ENCODE measurements at places on chromosomes 11 and 22. TPM values are rescaled to one million over a fixed set of nuclear protein-coding genes. Genes with fewer than 3 reads are reported as not detected.

DNA sequence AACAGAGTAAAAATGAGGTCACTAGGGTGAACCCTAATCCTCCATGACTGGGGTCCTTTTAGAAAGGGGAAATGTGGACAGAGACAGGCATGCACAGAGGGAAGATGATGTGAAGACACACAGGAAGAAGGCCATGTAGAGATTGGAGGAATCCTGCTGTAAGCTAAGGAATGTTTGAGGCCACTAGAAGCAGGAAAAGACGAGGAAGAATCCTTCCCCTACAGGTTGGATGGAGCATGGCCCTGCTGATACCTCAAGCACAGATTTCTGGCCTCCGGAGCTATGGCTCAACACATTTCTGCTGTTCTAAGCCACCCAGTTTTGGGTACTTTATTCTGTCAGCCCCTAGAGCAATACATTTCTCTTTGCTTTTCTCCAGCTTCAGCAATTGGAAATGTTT, 486.9 kb downstream of the MIAT start:
- H3K4me1 ChIP-seq, result no peaks in the 10 kb centered on the region
- H3K27ac ChIP-seq, result no peak overlapping the region
- DNase-seq, result no peak
- H3K4me3 ChIP-seq, result no peak overlapping the region
- H3K27me3 ChIP-seq, result no peaks in the 10 kb centered on the region

GRCh38 chr11:102447941-102448868, 4.4 kb downstream of the TMEM123 start:
- DNase-seq, result no peak
- H3K4me3 ChIP-seq, result no peak overlapping the region
- no peaks in the 10 kb centered on the region for H3K27me3 ChIP-seq
- no peaks in the 10 kb centered on the region for H3K36me3 ChIP-seq

Gene PRODH
- total RNA-seq, result 11.1 TPM

Gene NLRP6
- 0.72 TPM for total RNA-seq

Data from colonic mucosa (tissue), 4 donors.